RKO (cell line): ENCODE measurements at places on chromosomes 7 and 10.

- DNase-seq: no peak
These were observed 65.8 kb downstream of the MICALL2 start for GRCh38 chr7:1393421-1393820.

GRCh38 chr7:14424675-14425074 lies 435.2 kb upstream of the ETV1 start:
- no peak for DNase-seq

DNA sequence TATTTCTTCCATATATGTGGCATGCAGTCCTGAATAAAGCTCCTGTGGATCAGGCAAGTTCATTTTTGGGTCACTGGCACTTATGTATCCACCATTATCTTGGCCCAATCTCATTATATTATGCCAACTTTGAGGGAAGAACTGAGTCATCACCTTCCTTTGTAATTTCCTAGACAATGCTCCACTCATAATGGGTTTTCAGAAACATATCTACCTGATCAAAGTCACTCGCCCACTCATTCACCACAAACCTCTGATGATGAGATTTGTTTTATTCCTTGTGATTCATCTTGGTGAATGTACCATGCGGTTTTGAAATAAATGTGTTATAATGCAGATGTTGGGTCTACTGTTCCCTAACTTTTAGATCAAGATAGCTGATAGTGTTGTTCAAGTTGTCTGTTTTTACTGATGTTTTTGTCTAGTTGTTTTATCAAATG lies 525.8 kb downstream of the KIF20B start:
- peak; percentile 75 for DNase-seq

GRCh38 chr10:123972481-123973401 lies 81.1 kb upstream of the CPXM2 start:
- no peak for DNase-seq

DNA sequence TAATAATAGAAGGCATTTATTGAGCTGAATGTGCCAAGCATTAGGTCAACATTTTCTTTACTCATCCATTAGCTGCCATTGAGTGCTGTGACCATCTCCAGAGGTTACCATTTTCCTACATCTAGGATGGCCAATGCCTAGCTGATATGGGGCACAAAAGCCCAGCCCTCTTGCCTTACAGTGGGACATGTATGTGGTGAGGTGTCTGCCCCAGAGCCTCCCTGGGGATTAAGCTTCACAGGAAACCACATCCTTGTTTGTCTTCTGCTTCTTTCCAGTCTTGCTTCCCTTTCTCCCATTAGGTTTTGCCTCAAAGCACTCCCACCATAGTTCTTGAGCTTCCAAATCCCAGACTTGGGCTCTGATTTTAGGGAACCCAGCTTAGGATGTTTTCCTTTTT lies 258.7 kb downstream of the SORCS3 start:
- DNase-seq: no peak

DNA sequence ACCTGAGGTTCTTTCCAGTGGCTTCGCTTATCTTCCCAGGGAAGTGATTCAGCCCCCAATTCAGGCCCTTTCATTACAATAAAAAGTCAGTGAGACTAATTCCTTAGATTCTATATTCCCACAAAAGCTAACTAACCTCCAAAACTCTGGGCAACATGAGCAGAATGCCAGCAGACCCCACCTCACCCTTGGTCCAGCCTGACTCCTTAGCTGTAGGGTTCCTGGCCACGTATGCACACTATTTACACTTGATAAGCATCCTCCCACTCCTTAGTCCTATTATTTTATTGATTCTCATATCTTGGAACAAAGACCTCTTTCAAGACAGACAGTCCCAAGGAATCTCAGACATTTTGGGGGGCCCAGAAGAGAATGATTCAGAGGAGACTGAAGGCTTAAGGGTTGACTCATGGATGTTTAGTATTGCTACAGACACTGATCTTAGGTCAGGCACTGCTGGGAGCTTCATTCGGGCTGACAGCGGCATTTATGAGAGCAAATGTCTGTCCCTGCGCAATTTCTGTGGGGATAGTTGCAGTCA lies 162.6 kb upstream of the GDF10 start:
- no peak for DNase-seq

- DNase-seq: no peak
These were observed 73.6 kb downstream of the CCSER2 start for GRCh38 chr10:84401854-84402611.

- no peak for DNase-seq
These were observed 225.9 kb upstream of the AGK start for GRCh38 chr7:141325275-141325674.

DNA sequence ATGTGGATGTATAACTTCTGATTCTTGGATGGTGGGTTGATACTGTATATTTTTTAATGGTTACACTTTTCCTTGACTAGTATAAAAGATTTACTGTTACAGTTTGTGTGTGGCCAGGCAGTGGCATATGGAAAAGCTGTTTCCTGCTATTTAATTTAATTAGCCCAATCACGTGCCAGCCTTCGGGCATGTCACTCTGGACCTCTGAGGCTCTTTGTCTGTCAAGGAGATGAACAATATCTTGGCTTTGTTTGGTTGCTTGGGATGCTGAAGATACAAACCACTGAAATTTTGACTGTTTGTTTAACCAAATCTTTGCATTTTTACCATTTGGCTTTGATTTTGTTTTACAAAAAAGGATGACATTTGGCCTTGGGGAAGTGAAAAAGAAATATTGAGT lies 185.0 kb downstream of the HDAC9 start:
- no peak for DNase-seq

- no peak for DNase-seq
These were observed at the start of gene GIMAP6 for GRCh38 chr7:150631866-150632864. Gene GIMAP6, minus strand, starts transcription at chr7:150632385. Its CDS starts 2,243 bp downstream, at chr7:150630142.

GRCh38 chr10:103926722-103927319 lies 8.8 kb upstream of the STN1 start:
- no peak for DNase-seq

DNA sequence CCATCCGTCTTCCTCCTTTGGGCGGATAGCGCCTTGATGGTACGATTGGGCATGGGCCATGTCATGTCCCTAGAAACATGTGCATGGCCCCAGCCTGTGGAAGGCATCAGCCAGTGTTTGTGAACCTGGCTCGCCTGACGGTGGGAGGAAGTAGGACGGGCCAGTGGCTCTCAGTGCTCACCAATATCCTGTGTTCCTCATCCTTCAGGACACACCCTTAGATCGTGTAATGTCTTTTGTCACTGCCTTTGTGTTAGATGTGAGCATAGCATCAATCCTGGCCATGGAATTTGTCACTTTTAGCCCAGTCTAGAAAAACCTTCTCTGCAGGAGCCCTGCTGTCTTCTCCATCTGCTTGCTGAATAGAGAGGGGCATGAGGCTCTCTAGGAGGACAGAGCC lies 77.6 kb downstream of the PFKFB3 start:
- DNase-seq: no peak

GRCh38 chr10:10500937-10501336 lies 516.7 kb upstream of the CELF2 start:
- peak; percentile 19 for DNase-seq

DNA sequence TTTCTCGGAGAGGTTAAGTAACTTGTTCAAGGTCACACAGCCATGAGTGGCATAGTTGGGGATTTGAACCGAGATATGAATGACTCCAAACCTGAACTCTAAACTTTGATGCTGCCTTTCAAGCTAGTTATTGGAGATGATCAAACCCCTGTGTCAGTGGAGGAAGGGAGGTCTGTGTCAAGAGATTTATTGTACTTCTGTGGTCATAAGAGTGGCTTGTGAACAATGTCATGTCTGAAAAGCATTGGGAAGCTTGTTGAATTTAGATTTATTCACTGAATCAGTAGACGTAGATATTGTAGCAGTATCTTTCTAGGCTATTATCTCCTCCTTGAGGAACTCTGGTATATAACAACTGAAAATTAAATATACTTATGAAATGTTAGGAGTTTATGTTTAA lies 27.3 kb downstream of the SNX10 start:
- DNase-seq: no peak

GRCh38 chr10:104300002-104300735 lies 31.2 kb downstream of the GSTO2 start:
- peak; percentile 54 for DNase-seq

DNA sequence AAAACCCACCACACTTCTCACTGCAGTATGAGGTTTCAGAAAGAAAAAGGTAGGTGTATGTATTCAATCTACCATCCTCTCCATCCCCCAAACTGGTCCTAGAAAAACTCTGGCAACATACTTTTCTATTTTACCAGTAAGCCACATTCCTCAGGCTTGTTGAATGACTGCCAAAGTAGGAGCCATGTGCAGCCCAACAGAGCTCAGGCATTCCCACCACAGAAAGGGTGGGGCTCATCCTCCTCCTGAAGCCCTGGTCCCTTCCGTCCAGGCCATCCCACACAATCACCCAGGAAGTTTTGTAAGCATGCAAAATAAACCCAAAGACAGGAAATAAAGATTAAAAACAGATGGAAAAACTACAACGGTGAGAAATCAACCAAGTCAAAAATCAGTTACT lies 57.2 kb downstream of the MAD1L1 start:
- no peak for DNase-seq
